ENCODE measurements at places on chromosomes 7 and 10.

DNA sequence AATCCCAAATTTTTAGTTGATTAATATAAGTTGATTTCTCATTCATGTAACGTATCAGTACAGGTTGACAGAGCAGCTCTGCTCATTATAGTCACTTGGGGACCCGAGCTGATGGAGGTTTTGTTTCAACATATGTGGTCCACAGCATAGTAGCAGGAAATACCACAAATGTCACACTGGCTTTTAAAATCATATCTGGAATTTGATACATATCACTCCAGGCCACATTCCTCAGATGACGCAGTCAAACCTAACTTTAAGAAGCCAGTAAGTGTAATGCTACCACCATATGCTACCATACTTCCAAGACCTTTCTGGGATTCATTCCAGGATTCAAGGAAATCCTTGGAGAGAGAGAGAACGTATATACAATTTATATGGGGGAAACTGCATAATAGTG lies 156.3 kb downstream of the PHF14 start:
- no peak for DNase-seq

DNA sequence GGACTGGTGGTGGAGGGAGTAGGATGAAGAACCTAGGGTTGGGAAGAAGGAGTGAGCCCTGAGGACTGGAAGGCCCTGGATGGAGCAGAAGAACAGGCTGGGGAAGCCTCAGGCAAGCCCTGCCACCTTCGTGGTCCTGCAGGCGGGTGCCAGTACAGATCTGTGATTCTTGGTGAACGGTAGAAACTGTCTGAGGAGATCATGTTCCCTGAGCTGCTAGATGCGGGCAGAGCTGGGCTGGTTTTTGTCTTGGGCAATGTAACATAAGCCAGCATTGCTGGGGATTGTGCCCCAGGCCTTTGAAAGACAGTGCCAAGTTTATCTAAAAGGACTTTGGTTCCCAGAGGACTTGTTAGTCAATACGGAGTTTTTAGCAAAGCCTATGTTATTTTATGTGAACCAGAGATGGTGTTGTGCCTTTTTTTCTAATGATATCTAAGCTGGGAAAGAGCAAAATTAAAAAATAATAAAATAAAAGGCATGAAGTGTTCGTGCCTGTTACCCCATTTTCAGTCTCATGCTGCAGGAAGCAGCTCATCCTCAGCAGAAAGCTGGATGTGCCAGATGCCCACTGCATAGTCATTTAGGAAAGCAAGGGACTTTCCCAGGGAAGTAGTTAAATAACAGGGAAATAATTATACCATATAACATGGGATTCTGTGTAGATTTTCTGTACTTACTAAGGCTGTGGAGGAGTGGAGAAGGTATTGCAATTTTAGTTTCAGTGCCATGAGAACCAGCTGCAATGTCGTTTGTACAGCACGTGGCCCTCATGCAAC lies 24.4 kb upstream of the FIGNL1 start:
- DNase-seq = peak; percentile 18

DNA sequence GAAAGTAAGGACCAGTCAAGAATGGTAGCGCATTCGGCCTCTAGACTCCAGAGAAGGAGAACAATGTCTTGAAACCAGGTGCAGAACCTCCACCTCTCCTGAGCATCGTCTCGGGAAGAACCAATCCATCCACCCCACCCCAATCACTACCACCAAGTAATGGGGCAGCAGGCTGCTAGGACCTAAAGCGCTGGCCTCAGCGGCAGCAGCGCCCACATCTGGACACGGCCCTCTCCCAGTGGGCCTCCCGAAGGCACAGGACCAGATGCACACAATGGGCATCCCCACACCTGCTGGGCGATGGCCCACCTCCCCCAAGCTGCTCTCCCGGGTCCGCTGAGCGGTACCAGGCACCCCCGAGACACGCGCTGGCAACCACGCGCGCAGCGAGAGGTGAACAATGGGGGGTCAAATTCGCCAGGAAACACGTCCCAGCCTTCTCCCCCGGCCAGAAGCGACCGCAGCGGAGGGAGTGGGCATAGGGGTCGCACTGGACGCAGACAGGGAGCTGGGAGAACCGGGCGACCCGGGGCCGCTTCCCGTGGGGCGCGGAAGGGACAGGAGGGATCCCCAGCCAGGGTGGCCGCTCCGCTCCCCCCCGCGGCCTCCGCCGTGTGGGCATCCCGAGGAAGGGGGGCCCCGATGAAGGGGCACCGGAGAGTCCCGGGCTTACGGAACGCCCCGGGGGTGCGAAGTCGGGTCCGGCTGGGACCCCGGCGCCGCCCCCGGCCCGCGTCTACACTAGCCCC lies 506 bp downstream of the CTTNBP2 start:
- DNase-seq = no peak

- DNase-seq = no peak
These were observed 255.7 kb downstream of the TNS3 start for GRCh38 chr7:47326220-47326619.

DNA sequence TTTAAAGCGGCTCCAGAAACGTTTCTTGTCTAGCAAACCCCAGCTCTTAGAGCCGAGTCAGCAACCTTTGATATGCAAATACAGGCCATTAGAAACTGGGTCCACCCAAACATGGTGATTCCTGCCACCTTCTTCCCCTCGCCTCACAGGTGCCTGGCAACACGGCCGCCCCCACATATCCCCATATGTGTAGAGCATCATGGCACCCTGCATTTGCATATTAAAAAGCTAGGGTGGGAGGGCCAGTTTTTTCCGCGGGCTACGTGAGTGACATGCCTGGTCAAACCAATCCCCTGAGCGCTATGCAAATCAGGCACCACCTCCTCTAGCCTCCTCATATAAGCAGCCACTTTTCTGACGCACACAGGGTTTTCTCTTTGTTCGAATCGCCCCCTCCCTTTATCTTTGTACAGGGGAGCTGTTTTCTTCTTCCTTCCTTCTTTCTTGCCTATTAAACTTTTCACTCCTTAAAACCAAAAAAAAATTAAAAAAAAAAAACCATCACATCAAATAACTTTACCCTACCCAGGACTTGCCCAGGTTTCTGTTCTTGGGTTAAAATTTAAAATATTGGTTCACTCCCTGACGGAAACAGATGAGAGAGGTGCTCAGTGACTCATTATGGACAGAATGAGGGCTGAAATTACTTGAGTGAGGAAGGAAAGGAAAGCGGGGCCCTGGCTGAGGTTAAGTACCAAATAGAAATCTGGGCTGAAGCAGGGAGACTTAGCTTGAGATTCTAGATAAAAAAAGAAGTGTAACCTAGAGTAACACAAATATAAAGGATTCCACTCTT lies 59.8 kb downstream of the COA1 start:
- no peak for DNase-seq

GRCh38 chr7:22545529-22545928 lies 45.5 kb upstream of the STEAP1B start:
- no peak for DNase-seq

DNA sequence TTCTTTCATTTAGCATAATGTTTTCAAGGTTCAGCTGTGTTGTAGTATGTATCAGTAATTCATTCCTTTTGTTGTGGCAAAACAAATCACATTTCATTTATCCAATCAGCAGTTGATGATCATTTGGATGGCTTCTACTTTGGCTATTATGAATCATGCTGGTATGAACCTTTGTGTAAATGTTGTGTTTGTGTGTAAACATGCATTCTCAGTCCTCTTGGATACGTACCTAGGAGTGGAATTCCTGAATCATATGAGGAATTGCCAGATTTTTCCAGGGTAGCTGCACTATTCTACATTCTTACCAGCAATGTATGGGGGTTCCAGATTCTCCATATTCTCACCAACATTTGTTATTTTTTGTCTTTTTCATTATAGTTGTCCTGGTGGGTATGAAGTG lies 578.5 kb upstream of the MKI67 start:
- no peak for DNase-seq

- no peak for DNase-seq
These were observed 119.4 kb upstream of the STK17A start for GRCh38 chr7:43463401-43463980.

- no peak for DNase-seq
These were observed 11.3 kb downstream of the UNCX start for GRCh38 chr7:1243964-1244416.

DNA sequence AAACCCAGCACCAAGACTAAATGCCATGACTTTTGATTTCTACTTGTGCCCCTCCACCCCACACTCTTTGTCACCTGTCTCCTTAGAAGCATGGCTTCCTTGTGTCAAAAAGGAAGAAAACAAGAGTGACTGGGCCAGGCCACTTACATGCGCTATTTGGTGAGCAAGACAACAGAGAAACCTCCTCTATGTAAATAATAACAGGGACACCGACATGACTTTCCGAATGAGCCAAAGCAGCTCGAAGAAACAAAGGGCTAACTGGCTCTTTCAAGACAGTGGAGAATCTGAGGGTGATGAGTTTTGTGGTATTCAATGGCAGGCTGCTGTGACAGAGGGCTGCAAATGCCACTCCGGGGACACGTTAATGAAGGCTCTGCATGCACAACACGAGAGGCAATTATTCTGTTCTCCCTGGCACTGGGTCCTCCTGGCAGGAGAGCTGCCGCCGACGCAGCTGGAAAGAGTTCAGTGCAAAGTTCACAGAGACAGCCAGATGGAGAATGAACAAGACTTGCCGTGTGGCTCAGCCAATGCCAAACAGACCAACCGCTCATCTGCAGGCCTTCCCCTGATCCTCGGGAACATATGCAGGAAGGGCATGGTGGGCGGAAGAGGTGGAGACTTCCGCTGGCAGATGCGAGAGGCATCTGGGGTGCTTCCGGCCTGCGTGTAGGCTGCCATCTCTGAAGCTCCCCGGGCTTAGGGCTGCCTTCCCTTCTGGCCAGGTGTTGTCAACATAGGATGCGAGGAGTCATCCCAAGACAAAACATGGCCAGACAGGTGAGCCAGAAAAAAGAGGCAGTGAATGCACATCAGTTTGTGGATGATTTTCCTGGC lies 59.1 kb upstream of the SMNDC1 start:
- DNase-seq = no peak

- peak; percentile 56 for DNase-seq
These were observed 1.6 kb downstream of the HOXA3 start for GRCh38 chr7:27150568-27151340.

DNA sequence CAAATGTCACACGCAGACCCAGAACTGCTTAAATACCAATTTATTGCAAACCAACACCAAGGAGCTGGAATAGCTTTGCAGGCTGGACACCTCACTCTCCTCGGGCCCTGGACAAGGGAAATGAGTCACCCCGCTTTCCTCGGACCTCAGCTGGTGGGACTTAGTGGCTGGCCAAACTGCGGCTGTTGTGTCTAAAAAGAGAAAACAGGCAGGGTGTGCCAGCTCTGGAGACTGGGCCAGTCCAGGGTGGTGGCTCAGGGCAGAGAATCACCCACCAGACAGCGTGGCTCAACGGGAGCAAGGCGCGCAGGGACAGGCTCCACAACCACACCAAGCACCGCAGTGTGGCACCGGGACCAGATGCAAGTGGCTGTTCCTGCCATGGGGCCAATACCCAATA lies 58.2 kb upstream of the CAMK2B start:
- DNase-seq = no peak

DNA sequence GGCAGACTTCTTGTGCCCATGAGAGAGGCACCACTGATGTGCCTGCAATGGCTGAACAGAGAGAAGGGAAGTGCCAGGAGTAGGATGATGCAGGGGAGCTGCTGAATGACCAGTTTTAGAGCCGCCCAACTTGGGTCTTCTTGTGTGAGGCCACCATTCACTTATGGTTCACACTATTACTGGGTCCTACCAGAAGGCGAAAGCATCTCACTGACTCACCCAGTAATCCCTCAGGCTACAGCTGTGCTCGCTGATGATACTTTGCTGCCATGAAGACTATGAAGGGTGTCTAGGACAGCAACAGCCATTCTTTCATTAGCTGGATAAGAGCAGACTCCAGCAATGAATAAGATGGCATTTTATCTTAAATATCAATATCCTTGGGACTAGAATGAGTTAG lies 47.6 kb downstream of the PLXNA4 start:
- DNase-seq = no peak

DNA sequence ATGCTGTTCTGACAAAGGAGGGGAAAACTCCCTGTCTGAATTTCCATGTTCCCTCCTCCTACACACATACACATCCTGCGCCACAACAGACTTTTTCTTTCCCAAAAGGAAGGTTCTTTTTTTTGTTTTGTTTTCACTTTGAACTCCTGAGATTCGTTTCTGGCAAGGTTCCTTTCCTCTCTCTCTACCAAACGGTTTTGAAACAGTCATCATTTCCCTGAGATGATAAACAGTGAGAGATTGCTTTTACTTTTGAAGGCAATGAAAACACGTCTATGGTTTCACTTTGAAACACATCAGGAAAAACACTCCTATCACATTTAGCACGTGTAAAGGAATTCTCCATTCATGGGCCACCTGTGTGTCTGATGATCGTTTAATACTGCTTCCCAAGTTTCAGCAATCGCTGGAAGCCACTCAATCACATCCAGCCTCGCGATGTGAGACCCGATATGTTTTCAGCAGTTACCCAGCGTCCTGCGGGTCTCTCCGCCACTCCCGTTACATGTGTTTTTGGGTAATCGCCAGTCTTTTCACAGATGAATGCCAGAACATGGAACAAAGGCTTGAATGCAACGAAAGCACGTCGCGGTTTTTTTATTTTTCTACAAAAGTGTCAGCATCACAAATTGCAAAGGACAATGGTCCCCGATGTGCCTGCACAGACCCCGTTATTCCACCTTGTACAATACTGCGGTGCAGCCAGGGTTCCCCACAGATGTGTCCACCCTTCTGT lies 62.8 kb upstream of the CUX1 start:
- no peak for DNase-seq

DNA sequence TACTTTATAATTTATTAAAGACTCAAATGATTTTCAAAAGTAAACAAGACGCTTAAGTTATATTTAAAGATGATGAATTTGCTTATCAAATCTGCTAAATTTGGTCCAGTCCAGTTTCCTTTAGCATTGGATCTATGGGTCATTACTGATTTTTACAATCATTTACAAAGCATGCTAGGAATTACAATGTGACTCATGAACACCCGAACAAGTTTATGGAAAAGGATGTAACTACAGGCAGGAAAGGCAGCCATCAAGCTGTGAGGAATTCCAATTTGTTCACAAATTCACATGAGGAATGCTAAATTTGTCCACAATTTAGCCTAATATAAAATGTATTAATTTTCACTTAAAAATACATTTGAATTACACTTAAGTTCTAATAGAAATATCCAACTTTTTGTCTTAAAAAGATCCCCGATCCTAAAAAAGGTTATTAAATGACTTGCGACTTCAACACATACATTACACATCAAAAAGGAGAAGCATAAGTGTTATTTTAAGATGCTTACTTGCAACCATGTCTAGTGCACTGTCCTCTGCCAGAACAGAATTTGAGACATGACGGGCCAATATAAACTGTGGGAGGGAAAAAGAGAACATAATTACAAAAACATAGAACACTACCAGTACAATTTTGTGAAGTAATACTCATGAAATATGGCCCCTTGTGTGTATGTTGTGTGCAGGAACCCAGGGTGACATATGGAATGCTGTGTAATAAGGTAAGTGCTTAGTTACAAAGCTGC lies 194.2 kb upstream of the SLC26A5 start:
- no peak for DNase-seq

- DNase-seq = no peak
These were observed 102.4 kb downstream of the HIPK2 start for GRCh38 chr7:139675127-139676125.

- DNase-seq = no peak
These were observed 36.5 kb downstream of the GNAT3 start for GRCh38 chr7:80475383-80475782.

Data from T1000 (cell line).